ENCODE measurements at places on chromosomes 11 and 22.

- DNase-seq: no peak
Measured at GRCh38 chr22:24164940-24165339, 16.3 kb upstream of the SUSD2 start.

GRCh38 chr11:21866781-21867180, 326.1 kb upstream of the ANO5 start:
- no peak for DNase-seq

GRCh38 chr11:33063326-33063881, 24.0 kb downstream of the TCP11L1 start:
- DNase-seq: peak; percentile 50

- DNase-seq: no peak
Measured at GRCh38 chr11:17960091-17960490, 52.8 kb downstream of the SERGEF start.

DNA sequence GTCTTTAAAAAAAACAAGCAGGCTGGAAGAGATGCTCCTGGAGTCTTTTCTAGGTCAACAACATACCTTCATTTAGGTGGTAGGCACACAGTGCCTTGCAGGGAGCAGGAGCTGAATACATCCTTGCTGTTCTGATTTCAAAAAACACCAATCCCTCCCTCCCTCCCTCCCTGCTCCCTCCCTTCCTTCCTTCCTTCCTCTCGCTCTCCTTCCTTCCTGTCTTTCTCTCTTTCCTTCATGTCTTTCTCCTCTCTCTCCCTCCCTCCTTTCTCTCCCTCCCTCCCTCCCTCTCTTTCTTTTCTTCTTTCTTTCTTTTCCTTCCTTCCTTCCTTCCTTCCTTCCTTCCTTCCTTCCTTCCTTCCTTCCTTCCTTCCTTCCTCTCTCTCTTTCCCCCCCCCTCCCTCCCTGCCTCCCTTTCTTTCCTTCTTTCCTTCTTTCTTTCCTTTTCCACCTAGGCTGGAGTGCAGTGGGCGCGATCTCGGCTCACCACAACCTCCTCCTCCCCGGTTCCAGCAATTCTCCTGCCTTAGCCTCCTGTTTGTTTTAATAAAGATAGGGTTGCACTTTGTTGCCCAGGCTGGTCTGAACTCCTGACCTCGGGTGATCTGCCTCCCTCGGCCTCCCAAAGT, 245.1 kb downstream of the MIAT start:
- no peak for DNase-seq

DNA sequence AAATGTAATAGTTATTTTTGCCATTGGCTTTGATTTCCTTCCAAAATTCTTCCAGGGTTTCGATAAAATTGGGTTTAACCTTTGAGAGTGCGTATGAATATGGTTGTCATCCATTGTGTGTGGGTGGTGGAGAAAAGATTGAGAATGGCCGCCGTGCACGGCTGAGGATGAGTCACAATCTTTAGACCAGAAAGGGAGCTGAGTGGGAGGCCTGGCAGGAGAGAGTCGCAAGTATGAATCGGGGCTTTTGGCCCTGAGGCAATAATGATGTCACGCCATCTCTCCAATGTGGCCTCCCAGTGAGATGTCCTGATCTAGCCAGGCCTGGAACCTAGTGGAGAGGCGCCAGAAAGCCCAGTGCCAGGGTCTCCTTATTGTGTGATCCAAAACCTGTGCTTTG, 33.1 kb upstream of the SMPD1 start:
- peak; percentile 84 for DNase-seq

GRCh38 chr11:35419830-35420333, 524 bp upstream of the SLC1A2 start:
- DNase-seq: peak; percentile 15

DNA sequence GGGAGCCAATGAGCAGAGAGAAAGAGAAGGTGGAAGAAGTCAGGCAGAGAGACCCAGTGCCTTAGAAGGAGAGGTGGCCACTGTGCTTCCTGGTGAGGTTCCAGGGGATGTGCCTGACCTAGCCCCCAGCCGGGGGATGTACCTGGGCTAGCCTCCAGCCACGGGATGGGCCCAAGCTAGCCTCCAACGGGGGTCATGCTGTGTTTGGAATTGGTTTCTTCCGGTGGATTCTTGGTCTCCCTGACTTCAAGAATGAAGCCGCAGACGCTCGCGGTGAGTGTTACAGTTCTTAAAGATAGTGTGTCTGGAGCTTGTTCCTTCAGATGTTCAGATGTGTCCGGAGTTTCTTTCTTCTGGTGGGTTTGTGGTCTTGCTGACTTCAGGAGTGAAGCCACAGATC, 6.9 kb upstream of the SMIM38 start:
- no peak for DNase-seq

GRCh38 chr11:8384199-8384821, 120.6 kb upstream of the LMO1 start:
- DNase-seq: peak; percentile 46

GRCh38 chr22:39900306-39901227, at the start of gene GRAP2:
Gene GRAP2 (plus strand): TSS chr22:39901084. CDS start chr22:39947107, 46,023 bp downstream.
- DNase-seq: peak; percentile 15

DNA sequence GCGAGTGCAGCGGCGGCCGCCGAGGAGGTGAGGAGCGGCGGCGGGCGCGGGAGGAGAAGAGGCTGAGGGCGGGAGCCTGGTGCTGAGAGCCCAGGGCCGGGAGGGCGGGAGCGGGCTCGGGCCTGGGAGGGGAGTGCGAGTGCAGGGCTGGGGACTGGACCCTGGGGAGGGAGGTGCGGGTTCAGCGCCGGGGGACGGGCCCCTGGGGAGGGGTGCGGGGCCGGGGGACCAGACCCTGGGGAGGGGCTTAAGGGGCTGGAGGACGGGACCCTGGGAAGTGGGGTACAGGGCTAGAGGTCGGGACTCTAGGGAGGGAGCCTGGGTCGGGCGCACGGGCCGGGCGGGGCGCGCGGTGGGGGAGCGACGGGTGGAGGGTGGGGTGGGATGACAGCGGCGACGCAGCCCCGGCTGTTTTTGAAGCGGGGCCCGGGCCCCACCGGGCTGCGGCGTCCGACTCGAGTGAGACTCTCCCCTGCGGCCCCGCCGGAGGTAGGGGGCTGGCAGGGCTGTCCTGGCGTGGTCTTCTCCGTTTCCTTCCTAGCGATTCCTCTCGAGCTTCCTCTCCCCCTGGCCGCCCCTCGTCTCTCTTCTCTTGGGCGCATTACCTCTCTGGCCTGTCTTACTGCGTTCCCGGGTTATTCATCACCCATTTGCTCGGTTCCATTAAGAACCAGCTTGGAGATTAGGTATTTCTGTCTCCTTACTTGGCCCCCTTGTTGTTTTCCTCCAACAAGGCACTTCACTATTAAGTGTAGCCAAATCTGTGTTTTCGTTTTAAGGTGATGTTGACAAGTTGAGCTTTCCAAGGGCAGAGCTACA, 754 bp downstream of the NUP50 start:
- DNase-seq: no peak

DNA sequence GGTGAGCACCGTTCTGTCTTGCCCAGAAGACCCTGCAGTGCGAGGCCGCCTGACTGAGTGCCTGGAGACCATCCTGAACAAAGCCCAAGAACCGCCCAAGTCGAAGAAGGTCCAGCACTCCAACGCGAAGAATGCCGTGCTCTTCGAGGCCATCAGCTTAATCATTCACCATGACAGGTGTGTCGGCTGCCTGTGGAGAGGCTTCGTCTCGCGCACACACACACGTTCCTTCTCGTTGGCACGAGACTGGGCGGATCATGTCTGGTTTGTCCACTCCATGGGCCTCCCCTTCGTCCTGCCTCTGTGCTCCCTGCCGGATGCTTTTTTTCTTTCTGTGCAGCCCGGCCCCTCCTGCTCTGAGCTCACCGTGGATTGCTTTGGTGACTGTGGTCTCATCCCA, 51.1 kb downstream of the MUC6 start:
- DNase-seq: no peak

DNA sequence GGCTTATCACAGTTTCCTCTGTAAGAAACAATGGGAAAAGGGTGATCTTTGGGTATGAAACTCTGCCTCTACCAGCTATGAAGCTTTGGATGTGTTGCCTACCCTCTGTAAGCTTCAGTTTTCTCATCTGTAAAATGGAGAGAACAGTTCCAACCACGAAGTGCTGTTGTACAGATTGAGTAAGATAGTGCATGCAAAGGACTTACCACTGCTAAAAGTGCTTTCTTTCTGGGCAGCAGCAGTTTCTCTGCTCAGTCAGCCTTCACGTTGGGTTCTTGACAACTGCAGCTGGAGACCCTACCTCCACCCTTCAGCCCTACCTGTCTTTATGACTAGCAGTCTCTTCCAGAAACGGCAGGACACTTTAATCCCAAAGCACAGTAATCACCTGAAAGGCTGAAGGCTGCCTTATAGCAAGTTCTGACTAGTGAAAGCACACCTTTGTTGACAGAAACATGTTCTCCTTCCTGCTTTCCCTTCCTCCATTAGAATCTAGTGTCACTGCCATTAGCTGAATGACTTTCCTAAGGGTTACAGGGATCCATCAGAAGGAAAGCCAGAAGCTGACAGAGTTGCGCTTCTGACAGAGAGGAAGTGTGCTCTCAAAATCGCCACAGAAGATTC, 91.4 kb downstream of the RPL27A start:
- DNase-seq: peak; percentile 28

GRCh38 chr11:70668204-70669202, 270.2 kb downstream of the CTTN start:
- DNase-seq: no peak

- DNase-seq: no peak
Measured at GRCh38 chr22:45896153-45896951, 80.6 kb downstream of the WNT7B start.

GRCh38 chr11:105100206-105100605, 39.4 kb downstream of the CARD18 start:
- peak; percentile 59 for DNase-seq

DNA sequence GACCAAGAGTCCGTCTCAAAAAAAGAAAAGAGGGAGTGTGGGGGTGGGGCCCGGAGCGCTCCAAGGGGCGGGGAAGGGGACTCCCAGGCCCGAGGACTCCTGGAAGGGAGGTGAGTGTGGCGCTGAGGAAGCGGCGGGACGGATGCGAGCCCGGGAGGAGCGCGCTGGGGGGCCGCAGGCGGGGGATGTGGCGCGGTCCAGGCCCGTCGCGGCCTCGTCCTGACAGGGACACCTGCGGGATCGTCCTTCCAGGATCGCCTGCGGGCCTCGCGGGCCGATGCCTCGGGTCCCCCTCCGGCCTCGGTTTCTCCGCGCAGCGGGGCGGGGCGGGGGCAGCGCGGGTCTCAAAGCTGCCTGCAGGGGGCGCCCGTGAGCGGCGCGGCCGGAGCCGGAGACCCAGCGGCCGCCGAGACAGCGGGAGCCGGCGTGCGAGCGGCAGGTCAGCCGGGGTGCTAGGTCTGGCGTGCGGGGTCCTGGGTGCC, 3.8 kb upstream of the ADORA2A start:
- DNase-seq: peak; percentile 74

DNA sequence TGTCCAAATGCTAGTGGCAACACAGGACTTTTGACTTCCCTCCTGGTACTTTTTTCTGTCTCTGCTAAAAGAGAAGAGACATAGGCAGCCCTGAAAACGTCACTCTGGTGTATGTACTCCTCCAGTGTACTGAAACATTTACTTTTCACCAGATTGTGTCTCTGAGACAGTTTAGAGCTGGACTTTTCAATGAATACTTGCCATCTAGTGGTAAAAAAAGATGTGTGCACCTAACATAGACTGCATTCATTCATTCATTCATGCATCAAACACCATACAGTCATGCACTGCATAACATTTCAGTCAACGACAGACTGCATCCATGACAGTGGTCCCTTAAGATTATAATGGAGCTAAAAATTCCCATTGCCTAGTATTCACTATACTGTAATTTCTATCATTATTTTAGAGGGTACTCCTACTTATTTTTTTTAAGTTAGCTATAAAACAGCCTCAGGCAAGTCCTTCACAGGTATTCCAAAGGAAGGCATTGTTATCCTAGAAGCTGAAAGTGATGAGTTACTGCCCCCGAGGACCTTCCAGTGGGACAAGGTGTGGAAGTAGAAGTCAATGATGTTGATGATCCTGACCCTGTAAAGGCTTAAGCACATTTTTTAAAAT, 186.2 kb downstream of the SPON1 start:
- DNase-seq: peak; percentile 9

GRCh38 chr22:26398741-26399153, 30.3 kb upstream of the ASPHD2 start:
- DNase-seq: peak; percentile 72

DNA sequence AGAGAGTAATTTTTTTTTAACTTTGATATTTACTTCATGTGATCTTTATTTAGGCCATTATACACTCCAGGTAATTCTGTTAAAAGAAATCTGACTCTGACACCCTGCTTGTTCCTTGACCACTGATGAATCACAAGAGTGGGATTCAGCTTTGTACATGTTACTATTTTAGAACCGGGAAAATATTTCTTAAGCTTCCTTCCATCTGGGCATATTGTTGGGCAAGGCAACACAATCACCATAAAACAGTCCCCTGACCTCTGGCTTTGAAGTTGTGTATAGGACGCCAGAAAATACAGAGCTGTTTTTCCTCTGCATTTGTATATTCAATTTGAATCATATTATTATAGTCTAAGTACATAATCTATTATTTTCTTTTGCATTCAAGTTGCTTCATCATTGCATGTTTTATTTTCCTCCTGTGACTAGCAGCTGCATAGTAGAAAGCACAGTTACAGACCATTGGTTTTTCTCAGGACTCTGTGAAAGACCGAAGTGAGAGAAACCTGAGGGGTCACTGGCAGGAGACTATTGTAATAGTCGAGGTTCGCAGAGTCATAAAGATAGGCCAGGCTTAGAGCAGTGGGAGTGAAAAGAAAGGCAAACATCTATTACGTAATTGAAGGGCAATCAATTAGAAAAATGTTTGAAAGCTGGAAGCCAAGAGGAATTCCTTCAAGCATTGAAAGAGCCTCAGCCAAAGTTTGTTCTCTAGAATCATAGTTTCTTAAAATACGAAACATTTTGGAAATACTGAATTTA, 51.8 kb upstream of the SLC36A4 start:
- no peak for DNase-seq

Measured in suppressor macrophage (primary cell).